ENCODE measurements at places on chromosomes 5 and 9.

- DNase-seq, result no peak
Measured at GRCh38 chr5:15326932-15327331, 173.0 kb upstream of the FBXL7 start.

DNA sequence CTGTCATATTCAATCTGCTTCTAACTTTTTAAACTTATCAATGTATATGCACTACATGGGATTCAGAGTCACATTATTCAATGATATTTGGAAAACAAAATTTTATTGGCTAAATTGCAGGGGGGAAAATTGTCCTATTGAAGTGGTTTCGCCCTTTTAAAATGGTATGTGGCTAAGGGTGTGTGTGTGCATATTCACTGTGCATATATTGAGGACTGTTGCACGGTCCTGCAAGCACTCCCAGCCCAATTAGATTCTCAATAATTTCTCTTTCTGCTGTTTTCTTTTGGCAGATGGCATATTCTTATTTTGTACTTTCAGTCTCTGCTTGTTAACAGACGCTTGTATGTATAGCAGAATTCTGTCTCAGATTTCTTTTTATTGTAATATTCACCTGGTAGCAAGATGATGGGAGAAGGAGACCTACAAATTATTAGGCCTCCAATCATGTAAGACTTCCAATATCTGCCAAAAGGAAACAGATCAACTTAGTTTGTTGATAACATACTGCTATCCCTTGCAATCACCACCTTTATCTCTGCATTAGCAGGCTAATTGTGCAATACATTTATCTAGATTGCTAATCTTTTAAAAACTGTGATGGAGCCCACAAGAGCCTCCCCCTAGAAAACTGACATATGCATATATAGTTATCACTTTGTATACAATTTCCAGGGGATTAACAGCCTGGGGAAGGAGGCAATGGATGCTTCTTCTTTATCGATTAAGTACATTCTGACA, 411.5 kb downstream of the PLK2 start:
- DNase-seq, result peak; percentile 0

DNA sequence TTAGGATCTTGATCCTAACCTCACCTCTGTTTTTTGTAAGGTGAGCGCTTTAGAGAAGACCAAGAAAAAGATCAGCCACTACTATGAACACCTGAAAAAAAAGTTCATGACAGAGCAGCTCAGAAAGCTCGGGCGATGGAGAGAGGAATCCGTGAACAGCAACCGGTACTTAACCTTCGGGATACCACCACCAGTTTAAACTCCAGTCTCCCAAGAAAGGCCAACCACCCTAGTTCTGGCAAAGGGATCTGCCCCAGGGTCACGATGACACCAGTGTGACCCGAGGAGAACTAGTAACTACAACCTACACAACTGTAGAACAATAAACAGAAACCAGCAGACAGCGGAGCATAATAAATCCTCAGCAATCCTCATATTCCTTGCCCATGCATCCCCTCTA, 8.5 kb downstream of the C5orf52 start:
- no peak for DNase-seq

DNA sequence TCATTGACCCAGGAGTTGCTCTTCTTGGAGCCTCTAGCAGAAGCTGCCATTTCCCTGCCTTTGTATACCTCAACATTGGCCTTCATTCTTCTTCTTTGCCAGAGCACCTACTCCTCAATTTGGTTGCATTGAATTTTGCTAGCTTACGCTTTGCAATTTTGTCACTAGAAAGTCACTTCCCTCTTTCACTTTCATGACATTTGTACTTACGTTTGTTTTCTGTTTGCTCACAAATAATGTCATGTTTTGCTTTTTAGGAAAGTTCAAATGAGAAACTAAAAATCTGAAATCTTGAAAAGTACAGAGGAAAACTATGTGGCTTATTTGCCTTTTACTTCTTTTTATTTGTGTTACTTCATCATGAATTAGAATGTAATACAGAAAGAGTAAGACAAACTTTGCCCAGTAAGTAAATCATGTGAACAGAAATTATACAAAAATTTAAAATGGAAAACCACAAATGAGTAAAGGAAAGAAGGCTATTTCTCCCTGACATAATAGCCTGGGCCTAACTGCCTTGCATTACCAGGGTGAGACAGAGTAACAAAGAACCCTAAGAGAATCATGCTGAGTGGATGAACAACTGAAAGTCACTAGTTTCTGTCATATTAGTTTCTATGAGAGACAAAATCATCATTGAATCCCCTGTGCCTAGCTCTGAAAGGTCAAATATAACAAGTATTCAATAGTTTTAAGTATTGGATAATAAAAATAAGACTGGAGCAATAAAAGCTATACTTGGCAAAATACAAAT, 7.4 kb upstream of the IFNA1 start:
- DNase-seq, result no peak

DNA sequence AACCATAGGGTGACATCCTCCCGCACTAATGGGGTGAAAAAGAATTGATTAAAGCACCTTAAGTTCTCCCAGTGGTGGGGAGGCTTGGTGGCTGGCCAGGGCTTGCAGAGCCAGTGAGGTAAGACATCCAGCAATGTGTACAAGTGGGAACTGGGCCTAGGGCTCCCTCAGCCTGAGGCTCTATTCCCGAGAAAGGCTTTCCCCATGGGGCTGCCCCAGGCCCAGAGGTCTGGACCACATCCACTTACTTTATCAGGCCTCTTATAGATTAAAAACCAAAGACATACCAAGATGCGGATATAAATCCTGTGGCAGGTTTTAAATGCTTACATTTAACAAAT, 35.3 kb downstream of the C5orf15 start:
- DNase-seq, result no peak

DNA sequence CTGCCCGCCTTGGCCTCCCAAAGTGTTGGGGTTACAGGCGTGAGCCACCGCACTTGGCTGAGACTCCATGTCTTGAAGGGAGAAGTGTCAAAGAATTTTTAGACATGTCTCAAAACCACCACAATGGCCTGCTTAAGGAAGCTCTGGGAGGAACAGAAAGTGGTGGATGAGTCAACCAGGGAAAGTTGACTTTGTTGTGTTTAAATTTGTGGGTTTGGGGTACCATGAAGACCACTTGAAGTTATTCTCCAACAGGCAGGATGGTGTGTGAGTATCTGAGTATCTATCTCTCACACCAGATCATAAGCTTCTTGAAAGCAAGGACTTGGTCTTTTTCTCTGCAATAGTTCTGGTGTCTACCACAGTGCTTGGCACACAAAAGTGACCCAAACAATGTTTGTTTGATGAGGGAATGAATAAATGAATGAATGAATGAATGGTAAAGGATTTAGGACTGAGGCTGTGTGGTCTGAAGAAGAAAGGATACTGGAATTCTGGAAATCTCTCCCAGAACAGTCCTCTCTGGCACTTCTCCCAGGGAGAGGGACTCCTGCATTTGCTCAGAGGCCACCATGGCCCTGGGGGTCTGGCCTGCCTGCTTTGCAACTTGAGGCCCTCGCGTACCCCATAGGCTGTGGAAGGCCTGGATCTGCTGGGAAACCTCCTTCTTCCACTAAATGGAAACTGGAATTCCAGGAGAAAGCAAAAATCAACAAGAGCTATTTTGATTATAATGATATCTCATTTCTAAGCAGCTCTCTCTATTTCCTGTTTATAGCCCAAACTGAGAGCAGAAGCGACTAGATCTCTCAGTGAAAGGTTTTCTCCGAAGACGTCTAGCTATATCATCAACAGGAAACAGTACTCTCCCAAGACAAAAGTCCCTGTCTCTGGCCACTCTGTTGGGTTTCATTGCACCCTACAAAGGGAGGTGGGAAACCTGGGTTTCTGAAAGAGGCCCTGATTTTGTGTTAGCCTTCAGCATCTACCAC, 187.9 kb downstream of the PALM2AKAP2 start:
- DNase-seq, result no peak

DNA sequence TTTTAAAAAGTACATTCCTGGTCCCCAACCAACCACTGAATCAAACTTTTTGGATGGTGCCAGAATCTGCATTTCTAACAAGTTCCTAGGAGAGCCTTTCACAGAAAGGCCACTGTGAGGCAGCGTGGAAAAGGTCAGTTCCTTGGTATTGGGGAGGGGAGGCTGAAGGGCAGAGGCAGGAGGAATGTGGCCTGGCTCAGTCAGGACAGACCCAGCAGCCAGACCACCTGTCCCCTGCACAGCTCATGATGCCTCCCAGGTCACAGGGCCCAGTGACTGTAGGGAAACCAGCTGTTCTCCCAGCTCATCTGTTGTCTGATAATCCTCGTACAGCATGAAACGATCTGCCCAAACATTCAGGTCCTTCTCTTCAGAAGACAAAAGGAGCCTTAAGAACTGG, 132.9 kb downstream of the LHFPL2 start:
- no peak for DNase-seq

DNA sequence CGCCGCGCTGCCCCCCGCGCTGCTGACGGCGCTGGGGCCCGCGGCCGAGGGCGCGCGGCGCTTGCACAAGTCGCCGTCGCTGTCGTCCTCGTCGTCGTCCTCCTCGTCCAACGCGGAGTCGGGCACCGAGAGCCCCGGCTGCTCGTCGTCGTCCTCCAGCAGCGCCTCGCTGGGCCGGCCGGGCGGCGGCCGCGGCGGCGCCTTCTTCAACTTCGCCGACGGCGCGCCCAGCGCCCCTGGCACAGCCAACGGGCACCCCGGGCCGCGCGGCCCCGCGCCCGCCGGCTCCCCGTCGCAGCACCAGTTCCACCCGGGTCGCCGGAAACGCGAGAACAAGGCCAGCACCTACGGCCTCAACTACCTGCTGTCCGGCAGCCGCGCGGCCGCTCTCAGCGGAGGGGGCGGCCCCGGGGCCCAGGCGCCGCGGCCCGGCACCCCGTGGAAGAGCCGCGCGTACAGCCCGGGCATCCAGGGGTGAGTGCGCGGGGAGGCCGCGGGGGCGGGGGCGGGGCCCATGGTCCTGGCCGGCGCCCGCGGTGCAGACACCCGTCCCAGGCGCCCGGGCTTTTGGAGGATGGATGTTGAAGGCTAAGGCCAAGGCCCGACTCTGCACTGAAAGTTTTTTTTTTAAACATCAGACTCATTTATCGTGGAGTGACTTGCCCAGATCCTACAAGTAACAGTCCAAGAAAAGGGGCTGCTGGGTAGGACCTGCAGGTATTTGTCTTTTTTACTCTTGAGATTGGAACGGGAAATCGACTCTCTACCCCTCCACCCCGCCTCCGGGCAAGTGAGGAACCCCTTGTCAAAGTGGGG, 1.2 kb downstream of the TENT4A start:
- DNase-seq, result peak; percentile 48

DNA sequence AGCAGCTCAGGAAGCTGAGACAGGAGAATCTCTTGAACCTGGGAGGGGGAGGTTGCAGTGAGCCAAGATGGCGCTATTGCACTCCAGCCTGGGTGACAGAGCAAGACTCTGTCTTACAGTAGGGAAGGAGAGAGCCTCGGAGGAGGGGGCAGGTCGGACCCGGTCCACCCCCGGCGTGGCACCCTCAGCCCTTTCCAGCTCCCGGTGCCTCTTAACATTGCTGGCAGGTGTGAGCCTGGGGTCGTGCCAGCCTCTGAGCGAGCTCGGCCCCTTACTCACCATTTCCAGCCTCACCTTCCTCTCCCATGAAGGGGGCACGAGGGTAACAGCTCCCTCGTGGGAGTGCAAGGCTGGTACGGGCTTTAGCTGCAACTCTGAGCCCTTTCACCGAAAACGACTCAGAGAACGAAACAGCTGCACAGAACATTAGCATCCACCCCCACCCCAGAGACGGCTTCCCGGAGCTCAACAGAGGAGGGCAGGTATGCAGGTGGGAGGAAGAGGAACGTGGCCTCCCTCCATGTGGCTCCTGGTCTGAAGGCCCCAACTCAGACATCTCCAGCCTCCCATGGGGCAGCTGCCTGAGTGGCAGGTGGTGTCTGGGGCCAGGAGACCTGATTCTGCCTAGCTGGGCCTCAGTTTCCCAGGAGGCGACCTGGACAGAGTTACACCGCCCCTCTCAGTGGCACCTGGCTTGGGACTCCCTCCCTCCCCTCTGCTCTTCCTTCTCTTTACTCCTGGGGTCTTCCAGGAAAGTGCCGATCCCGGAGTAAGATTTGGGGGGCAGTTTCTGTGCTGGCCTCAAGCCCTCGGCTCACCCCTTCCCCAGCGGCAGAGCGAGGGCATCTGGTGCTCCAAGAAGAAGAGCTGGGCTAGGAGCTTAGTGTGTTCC, 28.5 kb upstream of the ABO start:
- no peak for DNase-seq

DNA sequence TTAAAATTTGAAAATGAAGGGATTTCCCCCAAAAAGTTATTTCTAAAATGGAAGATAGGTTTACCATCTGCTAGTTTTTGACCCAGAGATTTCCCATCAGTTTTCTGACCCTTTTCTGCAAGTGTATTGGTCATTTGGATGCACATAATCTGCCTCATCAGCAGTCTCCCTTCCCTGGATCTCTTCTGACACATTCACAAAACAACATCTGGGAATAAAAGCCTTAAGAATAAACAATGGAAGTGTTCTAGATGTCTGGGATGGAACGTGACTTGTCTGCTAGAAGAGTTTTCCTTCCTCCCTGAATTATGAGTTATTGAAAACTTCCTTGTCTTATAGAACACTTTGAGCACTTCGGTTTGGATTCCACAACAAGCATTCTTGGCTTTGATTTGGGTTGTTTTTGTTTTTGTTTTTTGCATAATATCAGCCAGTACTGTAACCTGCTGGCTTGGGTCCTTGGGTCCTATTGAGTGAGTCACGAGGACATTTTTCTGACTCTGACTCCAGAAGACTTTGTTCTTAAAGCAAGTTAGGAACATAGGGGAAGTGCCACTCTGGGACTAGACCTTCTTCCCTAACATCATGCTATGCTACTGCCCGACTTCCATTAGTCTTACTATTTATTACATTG, 18.2 kb upstream of the ESM1 start:
- DNase-seq, result no peak

- DNase-seq, result no peak
Measured at GRCh38 chr5:170076739-170077138, 29.0 kb upstream of the FOXI1 start.

DNA sequence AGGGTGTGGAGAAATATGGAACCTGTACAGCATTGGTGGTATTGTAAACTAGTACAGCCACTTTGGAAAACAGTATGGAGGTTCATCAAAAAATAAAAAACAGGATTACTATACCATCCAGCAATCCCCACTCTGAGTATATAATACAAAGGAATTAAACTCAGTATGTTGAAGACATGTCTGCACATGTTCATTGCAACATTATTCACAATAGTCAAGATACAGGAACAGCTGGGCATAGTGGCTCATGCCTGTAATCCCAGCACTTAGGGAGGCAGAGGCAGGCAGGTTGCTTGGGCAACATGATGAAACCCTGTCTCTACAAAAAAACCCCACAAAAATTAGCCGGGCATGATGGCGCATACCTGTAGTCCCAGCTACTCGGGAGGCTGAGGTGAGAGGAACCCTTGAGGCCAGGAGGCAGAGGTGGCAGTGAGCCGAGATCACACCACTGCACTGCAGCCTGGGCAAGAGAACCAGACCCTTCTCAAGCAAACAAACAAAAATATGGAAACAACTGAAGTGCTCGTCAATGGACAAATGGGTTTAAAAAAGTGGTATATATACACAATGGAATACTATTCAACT, 63.6 kb downstream of the TMEM174 start:
- no peak for DNase-seq

GRCh38 chr5:128701301-128701700, 163.3 kb upstream of the FBN2 start:
- no peak for DNase-seq
